NCI-H2227 treated with DMSO at 0.1 percent for 48 hours (cell line): ENCODE measurements at places on chromosomes 12 and 14.

DNA sequence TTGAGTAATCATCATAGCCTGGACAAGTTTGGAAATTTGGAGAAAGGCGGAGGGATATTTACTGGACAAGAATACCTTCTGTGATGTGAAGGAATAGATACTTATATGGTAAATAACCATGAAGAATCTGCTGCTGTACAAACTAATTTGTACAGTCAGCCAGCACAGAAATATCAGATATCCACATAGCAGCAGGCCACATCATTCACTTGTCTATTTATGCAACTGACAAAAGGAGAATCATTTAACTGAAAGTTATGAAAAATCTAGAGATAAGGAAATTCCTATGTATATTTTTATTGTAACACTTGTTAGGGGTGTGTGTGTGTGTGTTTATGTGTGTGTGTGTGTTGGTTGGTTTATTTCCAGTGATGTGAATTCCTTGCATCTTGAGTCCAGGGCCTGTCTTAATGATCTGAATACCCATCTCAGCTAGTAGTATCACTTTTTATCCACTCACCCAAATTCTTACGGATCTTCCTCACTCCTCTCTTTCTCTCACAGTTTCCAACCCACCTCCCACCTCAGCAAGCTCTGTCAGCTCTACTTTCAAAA is 10.5 kb upstream of the LRIG3 start:
- no peak for DNase-seq

- no peak for DNase-seq
Measured at GRCh38 chr14:80705241-80705980, 236.1 kb downstream of the CEP128 start.

DNA sequence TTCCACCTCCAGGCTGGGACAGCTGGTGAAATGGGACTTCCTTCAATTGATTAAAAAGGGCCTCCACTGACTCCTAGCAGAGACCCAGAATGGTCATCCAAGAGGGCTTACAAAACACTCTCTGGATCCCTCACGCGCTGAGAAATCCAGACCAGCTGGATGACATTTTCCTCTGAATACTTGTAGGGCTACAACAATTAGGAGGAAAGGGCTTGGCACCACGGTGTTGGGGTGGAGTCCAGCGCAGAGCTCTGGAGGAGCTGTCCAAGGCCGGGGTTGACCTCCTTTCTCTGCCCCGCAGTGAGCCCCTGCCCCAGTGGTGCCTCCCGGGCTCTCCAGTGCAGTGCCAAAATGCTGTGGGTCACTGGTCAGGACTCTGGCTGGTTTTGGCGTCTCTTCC is 189.0 kb upstream of the CCND2 start:
- no peak for DNase-seq

- no peak for DNase-seq
Measured at GRCh38 chr12:1367331-1368291, 226.8 kb downstream of the FBXL14 start.

DNA sequence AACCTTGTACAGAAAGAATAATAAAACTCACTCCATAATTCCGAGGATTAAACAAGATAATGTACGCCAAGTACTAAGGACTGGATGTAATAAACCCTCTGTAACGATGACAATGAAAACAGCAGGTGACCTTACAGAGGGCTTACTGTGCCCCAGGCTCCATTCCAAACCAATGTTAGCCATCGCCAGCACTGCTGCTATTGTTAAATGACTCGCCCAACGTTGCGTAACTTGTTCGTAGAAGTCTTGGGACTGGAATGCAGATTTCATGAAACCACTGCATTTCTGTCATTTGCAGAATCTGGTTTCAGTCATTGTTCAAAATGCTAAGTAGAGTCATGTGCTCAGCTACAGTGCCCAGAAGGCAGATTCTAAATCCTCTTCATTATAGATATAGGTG is 728 bp upstream of the STON2 start:
- DNase-seq, result no peak

GRCh38 chr12:42871816-42872215 is 282.3 kb upstream of the PRICKLE1 start:
- DNase-seq, result no peak

DNA sequence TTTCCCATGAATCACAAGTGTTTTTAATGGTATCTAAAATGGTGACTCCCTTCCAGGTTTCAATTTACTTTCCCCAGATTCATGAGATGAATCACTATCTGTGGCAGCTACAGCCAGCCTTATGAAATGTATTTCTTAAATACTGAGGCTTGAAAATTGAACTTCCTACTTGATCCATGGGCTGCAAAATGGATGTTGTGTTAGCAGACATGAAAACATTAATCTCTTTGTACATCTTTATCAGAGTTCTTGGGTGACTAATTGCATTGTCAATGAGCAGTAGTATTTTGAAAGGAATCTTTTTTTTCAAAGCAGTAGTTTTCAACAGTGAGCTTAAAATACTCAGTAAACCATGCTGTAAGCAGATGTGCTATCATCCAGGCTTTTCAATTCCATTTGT is 250.8 kb downstream of the SLC6A15 start:
- no peak for DNase-seq

DNA sequence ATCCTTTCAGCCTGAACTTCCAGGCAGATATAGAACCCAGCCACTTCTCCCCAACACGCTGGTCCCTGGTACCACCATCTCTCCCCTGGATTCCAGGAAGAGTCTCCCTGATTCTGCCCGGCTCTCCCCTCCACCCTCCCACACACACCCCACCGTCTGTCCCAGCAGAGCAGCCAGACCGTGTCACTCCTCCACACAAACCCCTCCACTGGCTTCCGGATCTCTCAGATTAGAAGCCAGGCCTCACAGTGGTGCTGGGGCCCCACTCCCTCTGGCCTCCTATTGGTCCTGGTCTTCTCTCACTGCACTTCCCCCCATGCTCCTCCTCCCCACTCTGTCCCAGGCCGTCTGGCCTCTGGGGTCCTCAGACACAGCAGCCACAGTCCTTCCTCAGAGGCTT is 52.4 kb upstream of the CDKN3 start:
- no peak for DNase-seq

DNA sequence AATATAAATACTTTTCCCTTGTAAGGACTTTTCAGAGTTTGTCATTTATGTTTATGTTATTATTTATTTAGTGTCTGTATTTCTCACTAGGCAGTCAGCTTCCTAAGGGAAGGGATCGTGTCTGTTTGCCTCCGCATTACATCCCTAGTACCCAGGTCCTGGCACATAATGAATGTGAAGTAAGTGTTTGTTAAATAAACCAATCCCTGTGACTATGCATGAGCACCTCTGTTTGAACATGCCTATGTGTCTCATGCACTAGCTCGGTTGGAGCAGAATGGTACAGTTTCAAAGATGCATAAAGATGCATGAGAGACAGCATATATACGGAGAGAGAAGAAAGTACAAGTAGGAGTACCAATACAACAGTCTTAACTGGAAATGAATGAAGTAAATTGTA is 99.3 kb downstream of the KIF21A start:
- DNase-seq, result no peak

DNA sequence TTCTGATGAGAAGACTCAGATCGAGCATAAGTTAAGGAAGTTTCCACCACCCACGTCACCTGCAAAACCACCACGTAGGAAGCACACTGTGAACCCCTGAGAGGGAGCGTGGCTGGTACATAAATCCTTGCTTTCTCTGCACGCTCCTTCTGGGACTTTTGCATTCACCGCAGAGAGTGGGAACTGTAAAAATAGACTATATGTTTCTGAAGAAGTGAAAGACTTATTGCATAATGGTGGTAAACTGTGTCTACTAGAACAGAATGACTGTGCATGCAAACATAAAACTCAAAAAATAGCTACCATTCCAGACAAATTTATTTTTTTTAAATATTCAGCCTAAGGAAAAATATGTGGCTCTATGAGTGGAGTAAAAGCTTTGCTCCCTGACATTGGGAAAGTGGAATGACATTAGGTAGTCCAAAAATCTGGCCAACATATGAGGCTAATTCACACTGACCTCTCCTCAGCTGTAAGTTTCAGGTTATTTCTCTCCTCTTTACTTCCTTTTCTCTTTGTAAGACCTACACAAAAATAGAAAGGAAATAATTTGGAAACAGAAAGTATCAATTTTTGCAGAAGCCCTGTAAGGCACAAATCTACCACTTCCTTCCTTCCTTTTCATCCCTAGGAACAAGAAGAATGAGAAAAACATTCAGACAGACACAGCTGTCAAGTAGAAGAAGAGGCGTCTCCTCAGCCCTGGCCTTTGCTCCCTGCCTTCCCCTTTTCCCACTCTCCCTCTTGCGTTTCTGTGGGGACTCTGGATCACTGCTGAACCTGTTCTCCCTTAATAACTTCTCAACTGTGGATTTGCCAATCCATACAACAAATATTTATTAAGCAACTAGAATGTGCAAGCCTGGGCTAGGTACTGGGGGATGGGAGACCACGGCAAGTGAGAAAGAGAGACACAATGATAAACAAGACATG is 264.3 kb upstream of the FOXN3 start:
- no peak for DNase-seq

DNA sequence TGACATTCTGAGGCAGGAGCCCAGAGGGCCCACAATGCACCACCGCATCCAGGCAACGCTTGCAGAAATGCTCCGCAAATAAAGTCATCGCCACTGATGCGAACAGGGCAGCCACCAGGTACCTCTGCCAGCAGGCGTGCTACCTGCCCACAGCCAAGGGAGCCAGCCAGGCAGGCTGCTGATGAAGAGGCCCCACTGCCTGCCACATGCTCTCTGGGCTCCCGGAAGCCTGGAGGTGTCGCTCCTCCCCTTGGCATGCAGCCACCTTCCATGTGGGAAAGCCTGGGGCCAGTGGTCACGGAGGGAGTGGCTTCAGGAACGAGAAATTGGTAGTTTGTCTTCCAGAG is 14.7 kb downstream of the GPR132 start:
- DNase-seq, result no peak

DNA sequence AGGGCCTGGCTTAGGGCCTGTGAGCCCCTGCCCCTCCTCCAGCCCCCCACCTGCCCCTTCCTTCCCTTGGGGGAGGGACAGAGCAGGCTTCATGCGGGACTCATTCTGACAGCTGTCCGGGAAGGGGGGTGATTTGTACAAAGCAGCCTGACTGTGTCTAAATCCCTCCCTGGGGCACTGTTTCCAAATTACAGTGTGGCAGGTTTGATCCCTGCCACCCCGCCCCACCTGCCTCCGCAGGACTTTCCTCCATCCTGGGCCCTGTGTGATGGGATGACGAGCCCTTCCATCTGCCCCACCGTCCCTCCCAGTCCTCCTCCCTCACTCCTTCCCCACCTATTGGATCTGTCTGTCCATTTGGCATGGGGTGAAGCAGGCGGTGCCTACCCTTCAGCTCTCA is 363.9 kb downstream of the BCL11B start:
- DNase-seq, result no peak

- DNase-seq, result no peak
Measured at GRCh38 chr14:96598332-96598928, 96.2 kb downstream of the PAPOLA start.

DNA sequence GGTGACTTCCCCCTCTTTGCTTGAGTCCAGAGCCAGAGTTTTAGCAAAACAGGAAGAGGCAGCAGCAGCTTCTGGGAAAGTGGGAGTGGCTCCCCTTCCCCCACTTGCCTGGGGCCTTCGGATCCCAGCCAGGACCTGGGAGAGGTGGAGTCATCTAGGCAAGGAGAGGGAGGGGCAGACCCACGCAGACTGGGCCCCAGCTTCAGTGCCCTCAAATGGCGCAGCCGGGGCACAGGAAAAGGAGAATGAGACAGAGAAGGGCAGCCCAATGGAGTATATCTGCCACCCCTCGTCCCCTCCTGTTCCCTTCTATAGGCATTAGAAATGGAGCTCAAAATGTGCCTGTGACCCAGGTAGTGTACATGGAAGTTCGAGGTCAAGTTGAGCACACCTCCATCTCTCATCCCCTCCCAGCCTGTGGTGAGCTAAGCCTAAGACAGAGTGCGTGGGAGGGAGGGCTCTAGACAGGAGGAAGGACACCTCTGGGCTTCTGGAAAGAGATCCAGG is 9.3 kb upstream of the HDAC7 start:
- DNase-seq, result no peak

- DNase-seq, result no peak
Measured at GRCh38 chr12:38144049-38144448, 172.5 kb upstream of the ALG10B start.

GRCh38 chr12:26769611-26770010 is 63.4 kb downstream of the ITPR2 start:
- DNase-seq, result no peak

- no peak for DNase-seq
Measured at GRCh38 chr14:79728331-79728730, 483.0 kb downstream of the DIO2 start.

DNA sequence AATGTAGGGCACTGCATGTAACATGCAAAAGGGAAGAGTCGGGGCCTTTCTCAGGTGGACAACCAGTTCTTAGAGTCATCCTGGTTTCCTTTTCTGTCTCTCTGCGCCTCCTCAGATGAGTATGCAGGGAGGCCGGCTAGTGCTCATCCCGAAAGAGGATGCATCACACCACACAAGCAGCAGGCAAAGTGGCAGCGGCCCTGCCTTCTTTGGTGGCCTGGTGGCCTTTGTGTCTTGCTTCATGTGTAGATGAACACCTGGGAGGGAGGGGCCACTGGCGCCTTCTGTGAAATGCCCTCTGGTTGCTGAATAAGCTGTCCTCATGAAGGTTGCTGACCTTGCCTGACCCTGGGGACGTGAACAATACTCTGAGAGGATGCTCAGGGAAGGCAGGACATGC is 18.0 kb downstream of the SLC24A4 start:
- no peak for DNase-seq

GRCh38 chr12:69719336-69720316 is 19.0 kb upstream of the RAB3IP start:
- DNase-seq, result no peak

DNA sequence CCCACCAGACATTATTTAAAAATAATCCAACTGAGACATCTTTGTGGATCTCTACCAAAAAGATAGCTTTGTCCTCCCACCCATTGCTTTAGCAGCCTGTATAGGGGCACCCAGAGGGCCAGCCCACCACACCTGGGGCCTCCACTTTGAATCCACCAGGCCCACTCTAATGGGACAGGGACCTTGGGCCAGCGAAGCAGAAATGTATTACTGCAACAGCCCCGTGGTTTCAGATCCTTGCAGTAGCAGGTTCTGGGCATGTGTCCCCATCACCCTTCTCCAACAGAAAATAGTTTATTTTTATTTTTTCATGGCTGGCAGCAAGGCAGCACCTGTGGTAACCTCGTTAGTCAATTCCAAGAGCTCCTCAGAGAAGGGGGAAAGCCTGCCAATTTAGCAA is 218.4 kb downstream of the ZFP36L1 start:
- DNase-seq, result no peak
